ENCODE measurements at places on chromosomes 4 and X. TPM values are rescaled to one million over a fixed set of nuclear protein-coding genes. Genes with fewer than 3 reads are reported as not detected.

The SEPSECS gene
- 5.7 TPM for total RNA-seq

The PNCK gene
- not detected for total RNA-seq

The AFF2 gene
- total RNA-seq = 0.16 TPM

The MTNR1A gene
- total RNA-seq = not detected

The SMARCA5 gene
- total RNA-seq = 64.5 TPM

The MGAT4D gene
- total RNA-seq = not detected

DNA sequence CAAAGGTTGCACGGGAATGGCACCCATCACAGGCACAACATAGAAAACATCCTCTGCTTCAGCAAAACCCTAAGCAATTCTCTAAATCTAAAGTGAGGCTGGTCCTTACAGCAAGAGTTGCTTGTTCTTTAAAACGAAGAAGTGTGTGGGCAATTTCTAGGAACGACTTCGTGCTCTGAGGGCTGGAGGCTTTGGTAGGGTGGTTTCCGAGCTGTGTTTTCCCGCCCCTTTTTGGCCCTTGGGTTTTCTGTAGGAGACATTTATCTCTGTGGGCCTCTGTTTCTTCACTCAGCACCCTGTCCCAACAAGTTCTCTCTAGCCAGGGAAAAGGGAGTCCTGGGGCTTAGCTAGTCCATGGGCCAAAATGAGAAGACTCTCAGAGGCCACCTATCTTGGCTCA is 84.2 kb downstream of the SLC2A9 start:
- no peak for DNase-seq
- H3K4me1 ChIP-seq = no peaks in the 10 kb centered on the region
- no peaks in the 10 kb centered on the region for H3K36me3 ChIP-seq
- no peak overlapping the region for H3K4me3 ChIP-seq
- no peak overlapping the region for H3K27ac ChIP-seq
- H3K27me3 ChIP-seq = no peaks in the 10 kb centered on the region

GRCh38 chr4:141410839-141411238 is 190.1 kb downstream of the ZNF330 start:
- no peaks in the 10 kb centered on the region for H3K27me3 ChIP-seq
- H3K4me1 ChIP-seq = no peaks in the 10 kb centered on the region
- no peaks in the 10 kb centered on the region for H3K36me3 ChIP-seq
- no peak for DNase-seq
- H3K4me3 ChIP-seq = no peak overlapping the region

GRCh38 chrX:108584617-108585211 is 145.1 kb downstream of the COL4A5 start:
- H3K36me3 ChIP-seq = no peaks in the 10 kb centered on the region
- H3K27ac ChIP-seq = no peak overlapping the region
- no peak overlapping the region for H3K4me3 ChIP-seq
- H3K4me1 ChIP-seq = no peaks in the 10 kb centered on the region
- no peak for DNase-seq
- no peaks in the 10 kb centered on the region for H3K27me3 ChIP-seq

DNA sequence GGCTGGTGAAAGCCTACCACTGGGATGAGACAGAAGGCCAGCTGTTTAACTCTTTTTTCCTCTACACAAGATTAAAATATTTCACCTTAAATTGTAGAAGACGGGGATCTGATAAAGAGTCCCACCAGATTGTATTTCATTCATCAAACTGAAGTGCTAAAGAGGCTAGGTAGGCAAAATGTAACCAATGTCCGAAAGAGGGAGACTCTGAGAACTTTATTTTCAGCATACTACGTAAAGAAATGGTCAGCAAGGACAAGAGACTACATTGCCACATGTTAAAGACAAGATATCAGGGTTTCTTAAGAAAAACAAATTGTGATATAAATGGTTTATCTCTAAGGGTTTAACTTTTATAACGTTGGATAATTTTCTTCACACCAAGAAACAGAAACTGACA is 71.6 kb upstream of the INPP4B start:
- no peak overlapping the region for H3K4me3 ChIP-seq
- no peaks in the 10 kb centered on the region for H3K4me1 ChIP-seq
- H3K36me3 ChIP-seq = no peaks in the 10 kb centered on the region

DNA sequence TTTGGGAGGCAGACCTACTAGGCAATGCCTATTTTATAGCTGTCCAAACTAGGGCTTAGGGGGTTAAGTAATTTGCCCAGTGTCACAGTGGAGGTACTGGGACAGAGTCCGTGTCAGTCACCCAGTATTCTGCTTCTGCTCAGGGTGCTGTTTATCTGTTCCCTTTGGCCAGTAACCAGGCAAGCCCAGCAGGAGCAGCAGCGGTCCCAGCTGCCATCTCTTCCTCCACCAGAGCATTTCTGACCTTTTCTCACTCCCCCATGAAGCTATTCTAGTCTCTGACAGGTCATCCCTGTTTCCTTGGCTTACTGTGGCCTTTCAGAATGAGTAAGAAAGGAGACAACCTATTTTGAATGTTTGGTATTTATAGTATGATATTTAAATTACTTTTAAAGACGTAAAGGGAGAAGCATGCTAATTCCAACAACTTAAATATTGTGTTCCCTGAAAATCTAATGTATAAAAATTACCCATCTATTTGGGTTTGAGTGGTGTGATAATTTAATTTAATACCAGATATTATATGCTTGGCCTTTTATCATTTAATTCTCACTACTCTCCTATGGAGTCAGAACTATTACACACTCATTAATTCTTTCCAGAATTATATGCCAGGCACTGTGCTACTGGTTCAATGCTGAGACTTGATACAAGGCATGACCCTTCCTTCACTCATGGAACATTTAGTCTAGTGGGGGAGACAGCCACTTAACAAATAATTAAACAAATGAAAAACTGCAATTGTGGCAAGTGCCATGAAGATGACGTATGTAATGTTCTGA is 60.6 kb downstream of the RPS6KA3 start:
- H3K27me3 ChIP-seq = no peaks in the 10 kb centered on the region
- H3K4me1 ChIP-seq = no peaks in the 10 kb centered on the region
- no peak overlapping the region for H3K4me3 ChIP-seq
- DNase-seq = no peak

DNA sequence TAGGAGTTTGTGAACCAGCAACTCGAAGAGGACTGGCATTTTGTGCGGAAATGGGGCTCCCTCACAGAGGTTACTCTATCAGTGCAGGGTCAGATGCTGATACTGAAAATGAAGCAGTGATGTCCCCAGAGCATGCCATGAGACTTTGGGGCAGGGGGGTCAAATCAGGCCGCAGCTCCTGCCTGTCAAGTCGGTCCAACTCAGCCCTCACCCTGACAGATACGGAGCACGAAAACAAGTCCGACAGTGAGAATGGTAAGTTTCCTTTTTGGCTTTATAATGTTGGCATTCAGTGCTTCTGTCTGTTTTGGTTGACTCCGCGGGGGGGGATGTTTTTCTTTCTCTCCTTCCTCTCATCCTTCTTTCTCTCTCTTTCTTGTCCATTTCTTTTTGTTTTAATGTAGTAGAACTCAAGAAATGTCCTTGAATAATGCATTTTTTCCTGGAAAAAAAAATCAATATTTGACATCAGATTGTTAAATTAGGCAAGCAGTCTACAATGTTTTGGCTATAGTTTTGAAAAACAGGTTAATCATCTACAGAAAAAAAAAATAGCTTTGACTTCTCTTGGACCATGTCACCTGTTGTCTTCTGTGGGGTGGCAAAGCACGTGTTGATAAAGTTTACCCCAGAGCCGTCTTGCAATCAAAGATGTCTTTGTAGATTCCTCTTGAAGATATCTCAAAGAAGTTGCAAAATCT is 103.6 kb downstream of the TENM3 start:
- peaks cover 43% of the 10 kb centered on the region for H3K4me1 ChIP-seq
- no peak overlapping the region for H3K4me3 ChIP-seq
- no peak for DNase-seq
- no peaks in the 10 kb centered on the region for H3K36me3 ChIP-seq

- H3K4me1 ChIP-seq = no peaks in the 10 kb centered on the region
- no peaks in the 10 kb centered on the region for H3K27me3 ChIP-seq
- H3K36me3 ChIP-seq = no peaks in the 10 kb centered on the region
- H3K4me3 ChIP-seq = no peak overlapping the region
Measured at GRCh38 chr4:86218746-86219473, 140.9 kb downstream of the MAPK10 start.

GRCh38 chr4:56512166-56512565 is 6.6 kb downstream of the ARL9 start:
- no peaks in the 10 kb centered on the region for H3K4me1 ChIP-seq
- H3K4me3 ChIP-seq = no peak overlapping the region
- no peak for DNase-seq
- H3K27me3 ChIP-seq = no peaks in the 10 kb centered on the region

All from Caco-2 (cell line).